ENCODE measurements at places on chromosomes 6 and 20. TPM values are rescaled to one million over a fixed set of nuclear protein-coding genes. Genes with fewer than 3 reads are reported as not detected.

- no peak overlapping the region for H3K27ac ChIP-seq
- H3K4me3 ChIP-seq, result no peak overlapping the region
- no peaks in the 10 kb centered on the region for H3K36me3 ChIP-seq
- DNase-seq, result no peak
These were observed 115.5 kb downstream of the DOK5 start for GRCh38 chr20:54590856-54591255.

DNA sequence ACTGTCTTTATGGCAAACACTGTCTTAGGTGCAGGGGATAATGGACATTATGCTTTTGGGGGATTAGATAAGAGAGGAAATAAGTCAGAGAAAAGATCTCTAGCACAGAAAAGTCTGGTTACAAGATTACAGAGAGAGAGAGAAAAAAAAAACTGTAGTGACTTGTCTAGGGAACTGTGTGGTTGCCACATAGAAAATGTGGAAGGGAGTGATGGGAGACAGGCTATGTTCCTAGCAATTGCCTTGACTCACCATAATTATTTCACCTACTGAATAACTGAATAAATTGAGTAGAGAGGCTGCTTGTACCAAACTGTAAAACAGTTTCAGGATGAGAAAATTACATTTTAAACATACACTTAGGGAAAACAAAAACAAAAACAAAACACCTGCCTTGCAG lies 229.7 kb downstream of the LAMA2 start:
- no peaks in the 10 kb centered on the region for H3K4me1 ChIP-seq
- peaks cover 13% of the 10 kb centered on the region for H3K27me3 ChIP-seq
- DNase-seq, result no peak
- no peak overlapping the region for H3K27ac ChIP-seq
- no peak overlapping the region for H3K4me3 ChIP-seq

GRCh38 chr20:23309781-23310180 lies 40.8 kb upstream of the NXT1 start:
- no peak for DNase-seq
- no peak overlapping the region for H3K27ac ChIP-seq
- H3K27me3 ChIP-seq, result no peaks in the 10 kb centered on the region
- no peak overlapping the region for H3K4me3 ChIP-seq
- H3K36me3 ChIP-seq, result peaks cover 3% of the 10 kb centered on the region
- H3K4me1 ChIP-seq, result no peaks in the 10 kb centered on the region

- DNase-seq, result no peak
- no peak overlapping the region for H3K27ac ChIP-seq
- H3K27me3 ChIP-seq, result peaks cover 3% of the 10 kb centered on the region
- no peaks in the 10 kb centered on the region for H3K36me3 ChIP-seq
These were observed 251.8 kb upstream of the OPRM1 start for GRCh38 chr6:153787341-153787606.

GRCh38 chr6:15906420-15907016 lies 222.4 kb upstream of the MYLIP start:
- no peak overlapping the region for H3K27ac ChIP-seq
- no peak for DNase-seq

DNA sequence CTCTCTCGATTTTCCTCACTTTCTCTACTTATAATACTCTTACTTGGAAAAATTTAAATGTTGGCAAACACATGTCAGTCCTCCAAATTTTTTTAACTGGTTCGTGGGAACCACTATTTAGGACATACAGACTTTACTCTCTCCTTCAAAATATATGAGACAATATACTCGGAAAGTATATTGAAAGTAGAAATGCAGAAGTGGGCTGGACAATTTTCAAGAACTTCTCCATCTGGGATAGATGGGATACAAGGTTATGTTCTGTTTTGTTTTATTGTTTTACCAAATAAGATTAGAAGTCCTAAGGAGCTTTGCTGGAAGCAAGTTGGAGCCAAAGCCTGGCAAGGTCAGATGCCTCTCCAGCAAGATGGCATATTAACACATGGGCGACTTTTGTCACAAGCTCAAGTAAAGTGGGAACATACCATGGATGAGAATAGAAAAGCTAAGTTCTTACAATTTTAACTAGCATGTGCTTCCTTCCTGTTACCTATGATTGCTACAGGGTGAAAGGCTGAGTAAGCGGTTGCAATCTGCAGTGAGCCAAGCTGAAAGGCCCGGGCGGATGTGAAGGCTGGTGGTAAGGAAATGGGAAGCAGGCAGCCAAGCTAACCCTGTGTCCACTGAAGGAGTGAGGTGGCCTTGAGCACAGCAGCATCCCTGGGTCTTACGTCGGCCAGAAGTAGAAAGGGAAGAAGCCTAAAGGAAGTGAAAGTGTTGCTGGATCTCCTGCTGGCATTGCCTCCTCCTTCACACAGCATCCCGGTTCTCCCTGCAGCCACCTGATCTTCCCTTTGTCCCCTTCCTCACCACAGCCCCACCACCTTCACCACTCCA lies 7.1 kb downstream of the MAP3K5 start:
- peaks cover 16% of the 10 kb centered on the region for H3K36me3 ChIP-seq
- peak; percentile 17 for DNase-seq
- H3K4me1 ChIP-seq, result peaks cover 57% of the 10 kb centered on the region
- peak overlapping the region; percentile 43 for H3K27ac ChIP-seq
- no peak overlapping the region for H3K4me3 ChIP-seq

DNA sequence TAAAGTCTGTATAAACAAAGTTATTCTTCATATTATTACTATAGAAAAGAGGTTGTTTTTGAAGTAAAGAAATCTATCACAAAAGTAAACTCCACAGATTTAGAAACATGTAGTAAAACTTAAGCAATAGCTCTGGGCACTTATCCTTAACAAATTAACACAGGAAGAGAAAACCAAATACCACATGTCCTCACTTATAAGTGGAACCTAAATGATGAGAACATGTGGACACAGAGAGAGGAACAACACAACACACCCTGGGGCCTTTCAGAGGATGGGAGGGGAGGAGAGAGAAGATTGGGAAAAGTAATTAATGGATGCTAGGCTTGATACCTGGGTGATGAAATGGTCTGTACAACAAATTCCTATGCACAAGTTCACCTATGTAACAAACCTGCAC lies 57.2 kb downstream of the C6orf58 start:
- no peak for DNase-seq
- H3K27me3 ChIP-seq, result no peaks in the 10 kb centered on the region
- no peaks in the 10 kb centered on the region for H3K4me1 ChIP-seq
- no peak overlapping the region for H3K4me3 ChIP-seq

GRCh38 chr6:162962093-162962492 lies 234.3 kb downstream of the PACRG start:
- H3K4me3 ChIP-seq, result no peak overlapping the region
- no peaks in the 10 kb centered on the region for H3K4me1 ChIP-seq

GRCh38 chr6:40896696-40897095 lies 142.3 kb downstream of the UNC5CL start:
- H3K4me1 ChIP-seq, result no peaks in the 10 kb centered on the region
- no peak overlapping the region for H3K4me3 ChIP-seq

ID4 gene
- total RNA-seq, result not detected

- H3K27me3 ChIP-seq, result no peaks in the 10 kb centered on the region
- no peak overlapping the region for H3K4me3 ChIP-seq
- peaks cover 3% of the 10 kb centered on the region for H3K36me3 ChIP-seq
- no peak overlapping the region for H3K27ac ChIP-seq
- peaks cover 8% of the 10 kb centered on the region for H3K4me1 ChIP-seq
These were observed 58.4 kb downstream of the TRAM2 start for GRCh38 chr6:52518279-52518945.

All from activated naive CD8-positive, alpha-beta T cell treated with anti-CD3 and anti-CD28 coated beads for 36 hours (primary cell).